Testis (tissue), 5 donors: ENCODE measurements at places on chromosomes 13 and 19. TPM values are rescaled to one million over a fixed set of nuclear protein-coding genes. Genes with fewer than 3 reads are reported as not detected.

GRCh38 chr13:109922518-109922917 is 136.1 kb upstream of the IRS2 start:
- no peaks in the 10 kb centered on the region for H3K4me1 ChIP-seq
- H3K27me3 ChIP-seq = no peaks in the 10 kb centered on the region
- H3K27ac ChIP-seq = no peak overlapping the region
- H3K36me3 ChIP-seq = no peaks in the 10 kb centered on the region
- H3K4me3 ChIP-seq = no peak overlapping the region
- no peak for DNase-seq

DNA sequence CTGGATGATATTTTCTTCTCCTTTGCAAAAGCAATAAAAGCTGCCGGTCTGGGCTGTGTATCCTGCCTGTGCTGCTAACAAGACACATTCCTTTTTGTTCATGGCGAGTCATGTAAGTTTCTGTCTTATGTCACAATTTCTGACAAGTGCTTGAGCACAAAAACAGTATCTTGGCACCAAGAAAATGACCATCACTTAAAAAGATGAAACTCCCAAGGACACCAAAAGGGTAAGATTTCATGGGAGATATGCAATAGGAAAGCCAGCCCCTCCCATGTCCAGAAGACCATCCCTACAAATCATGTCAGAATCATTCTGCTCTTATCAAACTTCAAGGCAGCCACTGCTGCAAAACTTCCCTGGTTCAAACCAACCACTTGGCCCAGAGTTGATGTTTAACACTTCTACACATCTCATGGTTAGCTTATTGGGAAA is 375.4 kb upstream of the ZNF507 start:
- H3K4me1 ChIP-seq = no peaks in the 10 kb centered on the region
- H3K4me3 ChIP-seq = no peak overlapping the region
- no peaks in the 10 kb centered on the region for H3K27me3 ChIP-seq
- H3K36me3 ChIP-seq = no peaks in the 10 kb centered on the region

DNA sequence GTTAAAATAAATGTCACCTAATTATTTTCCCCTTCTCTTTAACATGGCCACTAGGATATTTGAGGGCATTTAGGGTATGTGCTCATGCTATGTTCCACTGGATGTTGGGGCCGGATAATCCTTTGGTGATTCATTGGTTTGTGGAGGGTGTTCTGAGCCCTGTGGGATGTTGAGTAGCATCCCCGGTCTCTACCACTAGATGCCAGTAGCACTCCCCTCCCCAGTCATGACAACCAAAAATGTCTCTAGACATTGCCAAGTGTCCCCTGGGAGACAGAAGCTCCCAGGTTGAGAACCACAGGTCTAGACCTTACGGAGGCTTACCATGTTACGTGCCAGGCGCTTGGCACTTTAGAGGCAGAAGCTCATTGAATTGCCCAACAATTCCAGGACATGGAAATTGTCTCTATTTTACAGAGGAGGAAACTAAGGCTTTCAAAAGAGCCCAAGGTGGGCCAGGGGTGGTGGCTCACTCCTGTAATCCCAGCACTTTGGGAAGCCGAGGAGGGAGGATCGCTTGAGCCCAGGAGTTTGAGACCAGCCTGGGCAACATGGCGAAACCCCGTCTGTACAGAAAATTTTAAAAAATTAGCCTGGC is 14.1 kb downstream of the SHANK1 start:
- H3K36me3 ChIP-seq = no peaks in the 10 kb centered on the region
- peak; percentile 36 for DNase-seq
- no peaks in the 10 kb centered on the region for H3K27me3 ChIP-seq
- no peak overlapping the region for H3K27ac ChIP-seq

- H3K27ac ChIP-seq = peak overlapping the region; percentile 86
- H3K4me3 ChIP-seq = no peak overlapping the region
- peak; percentile 62 for DNase-seq
- peaks cover 43% of the 10 kb centered on the region for H3K4me1 ChIP-seq
- no peaks in the 10 kb centered on the region for H3K27me3 ChIP-seq
Measured at GRCh38 chr19:2055931-2056836, 5.1 kb upstream of the MKNK2 start.

COL4A1 gene
- 39.0 TPM for total RNA-seq

ZNF699 gene
- 12.0 TPM for total RNA-seq

ACP7 gene
- total RNA-seq = not detected

LILRA1 gene
- total RNA-seq = 0.50 TPM
